ENCODE measurements at places on chromosomes 7 and 10.
A peak's percentile ranks its signal among the peaks of the same experiment; 100 is the strongest.

DNA sequence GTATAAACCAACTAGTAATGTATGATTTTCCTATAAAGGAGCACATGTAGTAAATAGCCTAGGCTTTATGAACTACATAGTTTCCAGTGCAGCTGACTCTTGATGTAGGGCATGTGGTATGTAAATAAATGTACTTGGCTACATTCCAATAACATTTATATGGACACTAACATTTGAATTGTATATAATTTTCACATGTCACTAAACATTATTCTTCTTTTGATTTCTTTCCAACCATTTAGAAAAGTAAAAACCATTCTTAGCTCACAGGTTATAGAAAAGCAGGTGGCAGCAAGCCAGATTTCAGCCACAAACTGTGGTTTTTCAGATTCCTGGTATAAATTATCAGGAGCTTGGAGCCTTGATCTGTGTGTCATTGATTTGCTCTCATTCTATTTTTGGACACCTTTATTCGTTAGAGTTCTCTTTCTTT, 1182.0 kb downstream of the CNTNAP2 start:
- DNase-seq: no peak

GRCh38 chr10:30058570-30059132, 735 bp downstream of the JCAD start:
- DNase-seq: no peak

DNA sequence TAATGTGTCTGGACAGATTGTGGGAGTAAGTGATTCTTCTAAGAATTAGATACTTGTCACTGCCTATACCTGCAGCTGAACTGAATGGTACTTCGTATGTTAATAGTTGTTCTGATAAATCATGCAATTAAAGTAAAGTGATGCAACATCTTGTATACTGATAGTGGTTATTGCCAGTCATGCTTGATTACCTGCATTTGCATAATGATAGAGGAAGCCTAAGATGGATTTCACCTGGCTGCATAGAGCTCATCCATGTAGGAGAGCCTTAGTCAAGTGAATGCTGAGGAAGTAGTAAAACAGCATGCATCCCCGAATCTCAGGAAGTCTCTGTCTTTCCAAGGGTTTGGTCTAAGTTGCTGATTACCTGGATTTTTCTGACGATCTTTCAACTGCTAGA, 64.2 kb upstream of the CAPZA2 start:
- DNase-seq: no peak

GRCh38 chr10:118918116-118918515, 111.4 kb upstream of the NANOS1 start:
- DNase-seq: no peak

DNA sequence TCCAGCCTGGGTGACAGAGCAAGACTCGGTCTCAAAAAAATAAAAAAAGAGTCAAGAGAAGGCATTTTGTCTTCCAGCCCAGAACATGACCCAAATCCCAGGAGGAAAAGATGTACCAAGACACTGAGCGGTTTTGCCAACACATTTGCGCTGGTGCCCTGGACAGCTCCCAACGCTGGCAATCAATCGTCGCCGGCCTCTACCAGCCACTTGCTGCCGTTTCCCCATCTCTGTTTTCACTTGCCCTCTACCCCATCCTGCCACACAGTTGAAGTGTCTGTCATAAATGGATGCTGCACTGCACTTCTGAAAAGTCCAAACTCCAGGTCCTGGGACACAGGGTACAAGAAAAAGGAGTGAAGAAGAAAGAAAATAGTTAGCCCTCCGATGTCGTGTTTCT, 29.7 kb upstream of the CRTAC1 start:
- DNase-seq: no peak

GRCh38 chr10:75265856-75266255, 30.1 kb upstream of the COMTD1 start:
- no peak for DNase-seq

DNA sequence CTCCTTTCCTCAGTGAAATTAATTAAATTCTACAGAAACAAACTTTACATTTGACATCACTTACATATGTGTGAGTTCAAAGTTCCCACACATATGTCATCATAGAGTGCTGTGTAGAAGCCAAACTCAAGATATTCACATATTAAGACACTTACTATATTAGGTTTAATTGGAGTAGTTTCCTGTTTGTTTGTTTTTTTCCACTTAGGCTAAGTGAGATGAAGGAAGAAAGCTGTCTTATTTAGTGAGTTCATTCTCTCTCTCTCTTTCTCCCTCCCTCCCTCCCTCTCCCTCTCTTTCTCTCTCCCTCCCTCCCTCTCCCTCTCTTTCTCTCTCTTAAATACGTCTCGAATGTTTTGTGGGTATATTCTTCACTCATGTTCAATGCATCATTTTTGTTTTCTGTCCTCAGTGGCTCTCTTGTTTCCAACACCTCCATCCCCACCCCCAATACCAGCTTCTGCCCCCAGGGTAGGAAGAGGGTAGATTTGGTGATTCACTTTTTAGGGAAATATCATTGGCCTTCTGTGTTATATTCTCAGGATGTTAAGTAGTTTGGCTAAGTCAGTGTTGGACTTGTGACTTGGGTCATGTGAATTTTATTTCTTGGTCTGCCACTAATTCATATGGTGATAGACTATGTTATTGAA, 262.0 kb downstream of the FRMD4A start:
- no peak for DNase-seq

- no peak for DNase-seq
Observed at GRCh38 chr7:105978974-105979373, 15.9 kb downstream of the CDHR3 start.

- no peak for DNase-seq
Observed at GRCh38 chr10:48554656-48555055, 50.2 kb downstream of the ARHGAP22 start.

GRCh38 chr7:135597181-135597925, 39.6 kb downstream of the NUP205 start:
- no peak for DNase-seq

DNA sequence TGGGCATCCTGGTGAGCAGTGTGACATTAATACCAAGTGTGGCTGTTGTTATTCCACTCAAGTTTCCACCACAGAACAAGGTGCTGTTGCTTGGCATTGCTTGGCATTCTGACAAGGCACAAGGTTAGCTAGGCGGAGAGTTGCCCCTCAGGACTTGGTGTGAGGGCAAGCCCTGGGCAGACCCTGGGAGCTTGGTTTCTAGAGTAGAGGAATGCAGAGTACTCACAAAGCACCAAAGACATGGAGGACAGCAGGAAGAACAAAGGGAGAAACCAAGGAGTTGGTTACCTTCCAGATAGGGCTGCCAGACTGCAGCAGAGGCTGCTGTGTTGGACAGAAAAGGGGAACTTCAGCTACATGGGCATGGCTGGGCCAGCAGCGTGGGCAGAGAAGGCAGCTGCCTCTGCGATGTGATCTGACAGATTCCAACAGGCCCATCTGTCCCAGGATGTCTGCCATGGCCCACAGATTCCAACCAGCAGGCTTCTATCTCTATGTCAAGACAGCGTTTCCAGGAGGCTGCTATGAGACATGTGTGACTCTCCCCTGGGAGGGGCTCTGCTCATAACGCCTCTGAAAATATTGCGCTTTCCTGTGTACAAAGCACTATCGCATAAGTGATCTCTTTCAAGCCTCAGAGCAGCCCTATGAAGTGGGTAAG, 1.8 kb downstream of the GOLGA7B start:
- DNase-seq: peak; percentile 37

- DNase-seq: no peak
Observed at GRCh38 chr7:106010866-106011265, 47.8 kb downstream of the CDHR3 start.

DNA sequence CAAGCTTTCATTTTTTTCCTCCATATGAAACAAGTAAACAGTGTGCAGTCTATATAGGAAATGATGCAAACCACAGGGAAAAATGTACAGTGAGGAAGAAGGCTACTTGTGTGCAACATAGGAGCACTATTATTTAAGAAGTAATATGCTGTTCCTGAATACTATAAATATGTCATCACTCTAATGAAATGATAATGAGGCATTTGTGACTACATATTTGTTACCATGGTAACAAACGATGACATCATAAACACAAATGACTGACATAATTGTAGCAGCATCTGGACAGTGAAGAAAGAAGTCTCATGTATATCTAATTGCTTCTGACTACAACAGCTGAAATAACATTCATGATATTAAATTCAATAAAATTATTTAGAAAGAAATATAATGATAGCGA, 164.8 kb downstream of the C7orf25 start:
- DNase-seq: no peak

GRCh38 chr7:131895541-131896164, 339.2 kb upstream of the PODXL start:
- DNase-seq: no peak

DNA sequence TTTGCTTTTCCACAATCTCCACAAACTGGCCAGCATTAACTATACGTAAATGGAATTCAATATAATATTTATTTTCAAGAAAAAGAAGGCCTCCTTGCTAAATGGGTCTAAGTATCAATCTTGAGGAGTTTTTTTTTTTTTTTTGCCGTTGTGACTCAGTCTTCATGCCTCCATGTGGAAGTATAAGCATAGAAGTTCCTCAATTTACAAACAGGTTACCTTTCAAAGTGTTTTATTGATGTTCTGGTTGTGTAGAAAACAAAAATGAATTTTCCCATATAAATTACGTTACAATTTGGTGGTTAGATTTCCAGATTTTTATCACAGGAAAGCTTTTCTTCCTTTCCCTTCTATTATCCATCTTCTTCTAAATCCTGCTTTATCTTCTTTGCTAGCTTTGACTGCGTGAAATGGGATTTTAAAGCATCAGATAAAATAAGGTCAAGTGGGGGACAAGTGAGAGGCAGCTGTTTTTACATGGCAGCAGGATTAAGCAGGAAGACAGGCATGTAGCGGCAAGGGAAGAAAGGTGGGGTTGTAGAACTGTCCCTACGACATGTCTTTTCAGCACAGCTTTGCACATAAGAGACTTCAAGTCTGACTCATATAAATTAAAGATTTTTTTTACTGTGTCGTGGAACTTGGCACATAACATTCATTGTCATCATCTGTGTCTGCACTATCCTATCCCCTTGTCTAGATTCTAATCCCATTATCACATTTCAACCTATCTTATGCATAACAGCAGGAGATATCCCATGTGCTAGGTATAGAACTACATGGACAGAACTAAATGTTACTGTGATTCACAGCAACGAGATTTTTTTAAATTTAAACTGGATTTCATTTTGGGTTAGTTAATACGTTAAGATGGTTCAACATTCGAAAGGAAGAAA, 135.3 kb upstream of the FAM3C start:
- DNase-seq: no peak

GRCh38 chr7:63899691-63900393, 98.8 kb upstream of the ZNF722 start:
- peak; percentile 90 for DNase-seq

DNA sequence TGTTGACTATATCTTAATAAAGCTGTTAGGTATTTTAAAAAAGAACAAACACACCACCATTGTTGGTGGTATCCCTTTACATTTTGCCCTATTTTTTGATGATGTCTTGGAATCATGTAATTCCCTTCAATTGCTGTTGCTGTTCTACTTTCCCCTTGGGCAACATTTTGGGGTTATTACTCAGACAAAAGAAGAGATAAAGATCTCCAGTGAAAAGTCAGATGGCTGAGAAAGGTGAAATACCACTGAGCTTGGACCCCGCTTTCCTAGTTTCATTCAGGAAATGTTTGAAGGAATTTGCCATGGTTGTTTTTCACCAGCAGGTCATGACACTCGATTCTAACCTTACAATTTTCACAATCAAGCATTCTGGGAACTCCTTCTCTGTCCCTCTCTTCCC, 84.6 kb downstream of the MACC1 start:
- no peak for DNase-seq

DNA sequence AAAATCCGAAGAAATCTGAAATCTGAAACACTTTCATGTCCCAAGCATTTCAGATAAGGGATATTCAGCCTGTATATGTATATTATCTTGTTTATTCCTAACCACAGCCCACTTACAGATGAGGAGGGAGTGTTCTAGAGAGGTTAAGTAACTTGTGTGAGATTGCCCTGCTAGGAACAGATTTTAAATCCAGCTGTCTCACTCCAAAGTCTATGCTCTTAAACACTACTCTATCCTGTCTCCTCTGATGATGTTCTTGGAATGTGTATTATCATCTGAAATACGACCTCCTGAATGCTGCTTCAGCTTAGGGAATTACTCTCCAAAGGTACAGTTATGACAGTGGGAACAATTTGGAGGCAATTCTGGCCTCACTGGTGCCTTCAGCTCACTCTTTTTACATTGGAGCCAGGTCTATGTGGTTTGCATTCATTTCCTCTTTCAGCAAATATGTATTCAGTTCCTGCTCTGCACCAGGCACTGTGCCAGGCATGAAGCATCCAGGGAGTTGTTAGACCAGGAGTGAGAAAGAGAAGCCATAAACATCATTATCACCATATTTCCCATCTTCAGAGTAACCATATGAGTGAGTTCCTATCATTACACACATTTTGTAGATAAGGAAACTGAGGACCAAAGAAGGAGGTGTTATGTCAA, 70.2 kb downstream of the NOC3L start:
- DNase-seq: no peak

GRCh38 chr7:69603937-69604494, 5.7 kb downstream of the AUTS2 start:
- peak; percentile 15 for DNase-seq

- no peak for DNase-seq
Observed at GRCh38 chr7:143507534-143508055, 29.9 kb downstream of the TAS2R41 start.

DNA sequence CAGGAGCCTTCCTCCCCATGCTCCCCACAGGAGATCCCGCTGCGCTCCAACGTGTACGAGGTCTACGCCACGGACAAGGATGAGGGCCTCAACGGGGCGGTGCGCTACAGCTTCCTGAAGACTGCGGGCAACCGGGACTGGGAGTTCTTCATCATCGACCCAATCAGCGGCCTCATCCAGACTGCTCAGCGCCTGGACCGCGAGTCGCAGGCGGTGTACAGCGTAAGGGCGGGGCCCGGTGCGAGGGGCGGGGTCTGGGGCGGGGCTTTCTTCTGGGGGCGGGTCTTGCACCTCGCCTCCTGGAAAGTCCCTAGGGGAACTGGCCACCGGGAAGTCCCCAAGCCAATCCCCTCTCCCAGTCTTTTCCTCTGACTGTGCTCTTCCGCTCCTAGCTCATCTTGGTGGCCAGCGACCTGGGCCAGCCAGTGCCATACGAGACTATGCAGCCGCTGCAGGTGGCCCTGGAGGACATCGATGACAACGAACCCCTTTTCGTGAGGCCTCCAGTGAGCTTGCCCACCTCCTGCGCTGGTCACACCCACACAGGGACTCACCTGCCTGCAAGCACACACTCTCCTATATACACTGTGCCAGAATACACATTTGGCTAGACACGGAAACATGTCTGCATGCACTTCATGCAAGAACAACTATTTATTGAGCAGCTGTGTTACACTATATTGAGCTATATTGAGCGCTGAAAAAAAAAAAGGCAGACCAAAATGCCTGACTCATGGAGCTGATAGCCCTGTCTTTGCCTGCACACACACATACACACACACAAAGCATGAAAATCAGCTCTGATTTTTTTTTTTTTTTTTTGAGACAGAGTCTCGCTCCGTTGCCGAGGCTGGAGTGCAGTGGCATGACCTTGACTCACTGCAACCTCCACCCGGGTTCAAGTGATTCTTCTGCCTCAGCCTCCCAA, 32.7 kb upstream of the VSIR start:
- DNase-seq: no peak

All from activated T-cell treated with anti-CD3 and anti-CD28 coated beads, Interleukin-2, amount 50 U/mL, for 48 hours (primary cell).